ENCODE measurements at places on chromosomes 11 and 22. TPM values are rescaled to one million over a fixed set of nuclear protein-coding genes. Genes with fewer than 3 reads are reported as not detected.

DNA sequence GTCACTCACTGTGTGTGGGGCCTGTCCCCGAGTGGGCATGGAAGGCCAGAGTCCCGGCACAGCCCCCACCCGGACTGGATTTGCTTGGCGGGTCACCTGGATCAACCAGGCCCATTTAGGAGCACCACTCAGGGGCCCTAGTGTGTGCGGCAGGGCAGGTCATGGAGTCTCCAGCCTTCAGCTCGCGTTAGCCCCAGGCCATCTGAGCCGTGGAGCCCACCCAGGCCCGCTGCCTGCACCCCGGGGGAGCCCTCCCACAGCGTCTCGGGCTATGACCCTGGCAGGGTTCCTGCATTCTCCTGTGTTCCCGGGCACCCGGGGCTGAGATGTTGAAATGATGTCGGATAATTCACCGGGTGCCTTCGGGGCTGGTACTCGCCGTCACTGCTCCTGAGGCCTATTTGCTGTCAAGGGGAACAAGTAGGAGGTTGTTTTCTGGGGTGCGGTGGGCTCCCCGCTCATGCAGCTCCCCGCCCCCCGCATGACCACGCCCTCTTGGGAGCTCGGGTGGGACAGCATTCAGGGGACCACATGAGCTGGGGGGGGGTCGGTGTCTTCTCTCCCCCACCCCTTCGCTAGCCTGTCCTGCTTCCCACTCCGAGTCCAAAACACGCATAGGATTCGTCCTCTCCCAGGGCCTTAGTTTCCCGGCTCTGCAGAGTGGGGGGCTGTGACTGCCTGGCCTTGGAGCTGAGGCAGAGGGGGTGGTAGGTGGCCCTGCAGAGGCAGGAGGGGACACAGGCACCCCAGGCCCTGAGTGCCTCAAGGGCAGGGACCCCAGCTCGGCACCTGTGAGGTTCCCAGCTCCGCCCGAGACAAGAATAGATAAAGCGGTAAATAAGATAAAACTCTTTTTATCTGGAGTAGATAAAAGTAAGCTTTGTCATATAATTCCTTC lies 77.2 kb downstream of the KCNQ1 start:
- H3K27me3 ChIP-seq: no peaks in the 10 kb centered on the region
- no peak overlapping the region for H3K4me3 ChIP-seq
- no peak overlapping the region for H3K27ac ChIP-seq
- H3K4me1 ChIP-seq: peaks cover 16% of the 10 kb centered on the region
- no peaks in the 10 kb centered on the region for H3K36me3 ChIP-seq

DNA sequence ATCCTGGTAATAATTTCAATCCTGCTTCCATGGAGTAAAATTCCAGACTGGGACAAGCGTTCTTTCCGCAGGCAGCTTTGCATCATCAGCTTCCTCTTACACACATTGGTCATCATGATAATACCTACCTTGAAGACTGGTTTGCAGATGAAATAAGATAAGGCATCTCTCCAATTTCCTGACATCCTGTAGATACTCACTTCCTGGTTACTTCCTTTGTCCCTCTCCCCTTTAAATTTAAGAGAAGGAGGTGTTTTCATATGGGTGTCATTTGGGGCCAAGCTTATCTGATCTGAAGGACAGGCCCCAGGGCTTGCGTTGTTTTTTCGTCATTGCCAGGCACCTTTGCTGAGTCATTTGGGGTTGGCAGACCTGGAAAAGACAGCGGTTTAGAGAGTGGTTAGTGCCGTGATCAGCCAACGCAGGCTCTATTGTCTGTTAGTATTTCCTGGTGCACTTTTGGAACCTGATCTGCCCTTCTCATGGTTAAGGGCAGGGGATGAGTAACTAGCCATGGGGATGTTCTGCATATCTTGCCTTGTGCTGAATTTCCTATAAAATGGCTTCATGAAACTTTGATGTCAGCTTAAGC lies 24.1 kb downstream of the GRAMD1B start:
- H3K27me3 ChIP-seq: no peaks in the 10 kb centered on the region
- peaks cover 57% of the 10 kb centered on the region for H3K4me1 ChIP-seq
- DNase-seq: peak; percentile 87

- no peak overlapping the region for H3K27ac ChIP-seq
- peaks cover 5% of the 10 kb centered on the region for H3K4me1 ChIP-seq
- H3K4me3 ChIP-seq: no peak overlapping the region
- no peaks in the 10 kb centered on the region for H3K36me3 ChIP-seq
These were observed 101.0 kb upstream of the PARVA start for GRCh38 chr11:12276356-12276755.

KRTAP5-8 gene
- total RNA-seq: not detected

- H3K27me3 ChIP-seq: peaks cover 5% of the 10 kb centered on the region
- no peak within 1 kb of the TSS for H3K27ac ChIP-seq
- no peak for DNase-seq
- no peaks in the 10 kb centered on the region for H3K36me3 ChIP-seq
These were observed at the start of gene CSRP3 for GRCh38 chr11:19201737-19202605. Gene CSRP3 (minus strand): TSS chr11:19201983. CDS start chr11:19192448, 9,535 bp downstream.

GLYATL1 gene
- total RNA-seq: 0.18 TPM

RNF141 gene
- total RNA-seq: 19.4 TPM

AMOTL1 gene
- total RNA-seq: 1.7 TPM

GRCh38 chr22:27984001-27984695 lies 65.1 kb upstream of the PITPNB start:
- no peak overlapping the region for H3K4me3 ChIP-seq
- H3K27me3 ChIP-seq: no peaks in the 10 kb centered on the region
- peaks cover 8% of the 10 kb centered on the region for H3K4me1 ChIP-seq
- no peak for DNase-seq
- H3K27ac ChIP-seq: no peak overlapping the region

DNA sequence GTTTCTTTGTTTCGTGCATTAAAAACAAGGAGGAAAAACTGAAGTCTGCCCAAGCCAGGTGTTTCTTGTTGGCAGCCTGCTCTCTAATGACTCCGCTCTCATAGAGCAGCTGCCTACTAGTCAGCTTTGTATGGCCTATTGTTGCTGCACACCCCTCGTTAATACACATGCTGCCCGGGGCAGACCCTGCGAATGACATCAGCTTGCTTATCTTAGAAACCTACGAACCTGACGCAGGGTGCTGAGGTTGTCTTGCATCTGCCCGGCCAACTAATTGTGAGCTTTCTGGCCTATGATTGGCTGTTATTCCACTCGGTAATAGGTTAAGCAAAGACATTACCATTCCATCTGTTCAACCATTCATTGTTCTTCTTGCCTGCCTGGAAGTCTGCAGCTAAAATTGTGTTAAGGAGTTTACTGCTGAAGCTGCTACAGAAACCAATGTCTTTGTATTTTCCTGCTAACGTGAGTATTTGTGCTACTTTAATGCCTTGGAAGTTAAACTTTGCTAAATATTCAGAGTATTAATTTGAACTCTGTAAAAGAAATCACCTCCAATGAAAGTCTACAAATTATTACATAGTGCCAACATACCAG lies 37.5 kb downstream of the ZC3H12C start:
- H3K27ac ChIP-seq: no peak overlapping the region
- no peak for DNase-seq
- no peaks in the 10 kb centered on the region for H3K36me3 ChIP-seq
- H3K4me1 ChIP-seq: no peaks in the 10 kb centered on the region
- H3K27me3 ChIP-seq: peaks cover 2% of the 10 kb centered on the region

DNA sequence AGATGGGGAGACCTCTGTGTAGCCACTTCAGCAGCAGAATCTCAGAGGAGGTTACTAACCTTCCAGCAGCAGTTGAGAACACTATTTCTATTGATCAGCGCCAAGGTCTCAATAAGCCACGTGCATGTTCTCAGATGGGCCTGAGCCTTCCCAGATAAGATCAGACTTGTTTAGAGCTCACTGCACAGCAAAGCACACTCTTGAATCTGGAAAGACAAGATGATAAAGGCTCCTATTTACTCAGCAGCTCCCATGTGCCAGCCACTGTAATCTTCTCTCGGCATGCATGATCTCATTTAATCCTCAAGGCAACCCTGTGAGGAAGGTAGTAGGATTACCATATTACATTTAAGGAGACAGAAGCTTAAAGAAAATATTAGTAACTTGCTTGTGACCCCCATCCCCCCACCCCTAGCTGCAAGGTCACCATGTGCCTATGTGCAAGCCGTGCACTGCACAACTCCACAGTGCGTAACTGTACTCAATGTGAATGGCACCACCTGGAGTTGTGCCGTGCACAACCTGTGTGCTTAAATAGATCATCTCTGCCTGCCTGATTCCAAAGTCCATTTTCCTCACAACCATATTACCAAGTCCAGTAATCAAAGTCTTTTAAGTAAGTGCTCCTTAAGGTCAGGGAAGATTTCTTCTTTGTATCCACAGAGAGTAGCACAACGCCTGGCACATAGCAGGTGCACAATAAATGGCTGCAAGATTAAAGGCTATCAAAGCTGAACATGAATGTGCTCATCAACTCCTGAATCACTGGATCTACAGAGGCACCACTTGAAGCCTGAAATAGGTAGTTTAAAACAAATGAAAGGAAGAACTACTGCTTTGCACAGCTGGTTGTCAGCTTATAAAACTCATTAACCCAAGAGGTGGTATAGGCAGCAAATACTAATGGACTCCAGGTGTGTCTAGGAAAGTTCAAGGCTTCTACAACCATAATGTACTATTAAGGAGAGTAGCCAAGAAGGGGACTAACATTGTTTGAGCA lies 293.8 kb downstream of the BUD13 start:
- no peaks in the 10 kb centered on the region for H3K36me3 ChIP-seq
- peaks cover 5% of the 10 kb centered on the region for H3K27me3 ChIP-seq
- no peak for DNase-seq
- no peaks in the 10 kb centered on the region for H3K4me1 ChIP-seq
- no peak overlapping the region for H3K4me3 ChIP-seq

DNA sequence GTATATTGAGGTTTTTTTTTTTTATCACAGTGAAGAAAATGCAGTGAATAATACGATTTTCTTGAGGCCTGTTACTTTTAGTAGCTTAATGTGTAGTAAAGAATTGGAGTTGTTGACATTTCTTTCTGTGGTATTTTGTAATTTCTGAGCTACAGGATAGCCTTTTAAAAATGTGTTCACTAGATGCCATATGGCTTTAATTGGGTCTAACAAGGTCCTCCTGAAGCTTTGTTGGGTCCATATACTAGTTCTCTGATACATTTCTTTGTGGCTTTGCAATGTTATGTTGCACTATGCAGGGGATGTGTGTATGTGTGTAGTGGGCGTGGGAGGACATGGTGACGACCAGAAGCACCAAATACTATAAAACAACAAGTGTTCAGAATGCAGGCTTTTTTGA lies 25.1 kb downstream of the FBXO7 start:
- H3K4me3 ChIP-seq: no peak overlapping the region
- no peaks in the 10 kb centered on the region for H3K27me3 ChIP-seq
- no peak for DNase-seq
- H3K36me3 ChIP-seq: peaks cover 37% of the 10 kb centered on the region
- H3K4me1 ChIP-seq: no peaks in the 10 kb centered on the region

DNA sequence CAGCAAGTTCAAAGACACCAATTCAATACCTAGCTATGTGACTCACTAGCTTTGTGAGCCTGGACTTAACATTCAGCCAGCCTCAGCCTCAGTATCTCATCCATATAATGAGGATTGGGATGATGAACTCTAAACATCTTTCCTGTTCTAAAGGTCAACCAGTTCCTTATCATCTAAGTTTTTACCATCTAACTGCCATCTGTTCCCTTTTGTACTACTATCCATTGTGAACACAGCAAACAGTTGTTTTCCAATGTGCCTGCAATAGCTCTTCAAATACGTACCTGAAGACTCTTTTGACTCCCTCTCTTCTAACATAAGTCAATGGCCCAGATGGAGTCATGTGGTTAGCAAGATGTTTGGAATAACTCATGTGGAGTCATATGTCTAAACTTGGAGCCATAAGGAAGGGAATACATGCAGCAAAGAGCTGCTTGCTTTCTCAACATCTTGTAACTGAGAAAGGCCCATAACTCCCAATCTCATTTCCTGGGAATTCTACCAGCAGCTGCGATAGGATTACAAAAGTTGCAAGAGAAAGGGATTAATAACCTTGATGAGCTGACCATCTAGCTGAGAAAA lies 19.4 kb downstream of the SYTL2 start:
- H3K27ac ChIP-seq: no peak overlapping the region
- H3K36me3 ChIP-seq: no peaks in the 10 kb centered on the region
- H3K27me3 ChIP-seq: no peaks in the 10 kb centered on the region

DNA sequence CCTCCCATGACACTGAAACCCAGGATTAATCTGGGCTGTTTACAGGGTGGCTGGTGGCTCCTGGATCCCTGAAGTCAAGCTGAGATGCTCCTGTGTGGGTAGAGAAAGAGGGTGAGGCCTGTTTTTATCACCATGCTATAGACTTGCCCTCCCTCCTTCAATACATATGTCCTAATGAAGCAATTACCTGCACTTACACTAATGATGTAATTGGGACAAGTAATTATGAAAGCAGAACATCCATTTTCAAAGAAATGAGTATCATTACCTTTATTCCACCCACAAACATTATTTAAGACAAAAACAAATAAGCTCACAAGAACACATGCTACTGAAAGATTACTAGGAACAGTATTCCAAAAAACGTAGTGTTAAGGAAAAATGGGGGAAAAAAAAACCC lies 64.3 kb upstream of the CHRM4 start:
- no peaks in the 10 kb centered on the region for H3K27me3 ChIP-seq
- peaks cover 10% of the 10 kb centered on the region for H3K4me1 ChIP-seq
- no peak overlapping the region for H3K27ac ChIP-seq
- no peak for DNase-seq
- no peak overlapping the region for H3K4me3 ChIP-seq

DNA sequence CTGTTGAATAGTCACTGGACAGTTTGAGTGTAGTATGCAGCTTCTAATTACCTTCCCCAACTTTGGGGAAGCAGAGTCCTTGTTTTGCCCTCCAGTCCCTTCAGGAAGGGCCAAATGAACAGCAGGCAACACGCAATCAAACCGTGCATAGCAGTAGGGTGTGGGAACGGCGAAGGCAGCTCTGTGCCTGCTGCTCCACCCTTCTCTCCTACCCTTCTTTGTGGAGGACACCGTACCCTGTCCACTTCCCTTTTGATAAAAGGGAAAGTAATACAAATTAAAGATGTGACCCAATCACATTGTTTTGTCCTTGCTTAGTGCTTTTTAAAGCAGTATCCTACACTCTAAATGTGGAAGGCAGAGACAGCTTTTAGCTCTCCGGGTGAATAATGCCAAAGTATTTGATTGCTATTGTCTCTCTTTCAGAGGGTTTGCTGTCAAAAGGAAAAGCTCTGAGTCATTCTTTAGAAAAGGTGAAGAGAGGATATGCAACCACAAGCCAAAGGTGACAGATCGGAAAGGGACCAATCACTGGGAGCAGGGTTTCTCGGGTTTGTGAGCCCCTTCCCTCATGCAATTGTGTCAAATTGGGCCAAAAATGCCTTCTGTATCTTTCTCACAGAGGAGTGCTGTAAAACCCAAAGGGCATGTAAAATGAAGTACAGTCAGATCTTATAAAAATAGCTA lies 407.3 kb upstream of the CCDC90B start:
- no peak overlapping the region for H3K27ac ChIP-seq
- no peaks in the 10 kb centered on the region for H3K4me1 ChIP-seq
- no peaks in the 10 kb centered on the region for H3K36me3 ChIP-seq

DNA sequence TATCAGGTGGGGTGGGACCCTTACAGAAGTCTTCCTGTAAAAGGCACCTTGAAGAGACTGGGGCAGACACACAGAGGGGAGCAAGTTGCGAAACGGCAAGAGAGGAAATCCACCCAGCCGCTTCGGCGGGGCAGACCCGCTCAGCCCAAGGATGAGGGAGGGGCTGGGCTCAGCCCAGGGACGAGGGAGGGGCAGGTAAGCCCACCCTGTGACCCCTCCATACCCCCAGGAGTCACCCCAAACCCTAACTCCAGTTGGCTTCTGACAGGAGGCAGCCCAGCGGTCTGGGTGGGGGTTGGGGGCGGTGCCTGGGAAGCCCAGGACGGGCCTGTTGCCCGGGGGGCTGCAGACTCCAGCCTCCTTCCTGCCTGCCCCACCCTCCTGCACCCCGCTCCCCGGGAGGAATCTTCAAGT lies 965 bp downstream of the OSBPL5 start:
- no peak overlapping the region for H3K27ac ChIP-seq
- H3K27me3 ChIP-seq: peaks cover 15% of the 10 kb centered on the region
- no peak for DNase-seq

- H3K4me3 ChIP-seq: no peak overlapping the region
- no peaks in the 10 kb centered on the region for H3K27me3 ChIP-seq
These were observed 5.9 kb upstream of the ETS1 start for GRCh38 chr11:128593281-128593680.

C11orf91 gene
- total RNA-seq: not detected
